NCI-H1092 treated with DMSO at 0.1 percent for 48 hours (cell line): ENCODE measurements at places on chromosomes 7 and 10.

DNA sequence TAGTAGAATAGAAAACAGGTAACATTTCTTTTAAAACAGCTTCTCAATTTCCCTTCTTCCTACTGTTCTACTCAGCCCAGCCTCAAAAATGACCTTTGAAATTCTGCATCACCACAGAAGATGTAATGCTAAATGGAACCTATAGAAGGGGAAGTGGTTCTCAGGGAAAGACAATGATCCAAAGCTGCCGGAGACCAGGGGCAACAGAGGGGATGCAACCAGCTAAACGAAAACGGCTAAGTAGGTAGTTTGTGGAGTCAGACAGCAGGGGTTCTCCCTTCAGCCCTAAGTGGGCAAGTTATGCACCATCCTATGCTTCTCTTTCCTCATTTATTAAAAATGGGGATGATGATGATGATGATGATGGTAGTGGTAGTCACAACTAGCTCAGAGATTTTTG, 214.3 kb downstream of the ELMO1 start:
- no peak for DNase-seq

- DNase-seq: peak; percentile 10
Measured at GRCh38 chr10:73095481-73096021, 1.1 kb downstream of the P4HA1 start.

GRCh38 chr10:76150139-76150875, 718.9 kb downstream of the LRMDA start:
- no peak for DNase-seq

DNA sequence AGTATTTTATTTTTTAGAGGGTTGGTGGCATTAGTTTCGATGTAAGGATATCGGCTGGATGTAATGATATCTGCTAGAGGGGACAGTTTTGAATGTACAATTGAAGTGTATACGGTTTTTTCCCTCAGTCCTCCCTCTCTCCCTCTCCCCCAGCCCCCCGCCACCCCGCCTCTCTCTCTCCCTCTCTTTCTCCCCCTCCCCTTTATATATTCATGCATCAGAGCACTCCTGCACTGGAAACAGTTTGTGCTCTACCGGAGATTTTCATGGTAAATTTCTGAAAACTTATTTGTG, 1.6 kb downstream of the GLCCI1 start:
- peak; percentile 86 for DNase-seq

- DNase-seq: no peak
Measured at GRCh38 chr10:103786020-103786419, 69.4 kb downstream of the SH3PXD2A start.

DNA sequence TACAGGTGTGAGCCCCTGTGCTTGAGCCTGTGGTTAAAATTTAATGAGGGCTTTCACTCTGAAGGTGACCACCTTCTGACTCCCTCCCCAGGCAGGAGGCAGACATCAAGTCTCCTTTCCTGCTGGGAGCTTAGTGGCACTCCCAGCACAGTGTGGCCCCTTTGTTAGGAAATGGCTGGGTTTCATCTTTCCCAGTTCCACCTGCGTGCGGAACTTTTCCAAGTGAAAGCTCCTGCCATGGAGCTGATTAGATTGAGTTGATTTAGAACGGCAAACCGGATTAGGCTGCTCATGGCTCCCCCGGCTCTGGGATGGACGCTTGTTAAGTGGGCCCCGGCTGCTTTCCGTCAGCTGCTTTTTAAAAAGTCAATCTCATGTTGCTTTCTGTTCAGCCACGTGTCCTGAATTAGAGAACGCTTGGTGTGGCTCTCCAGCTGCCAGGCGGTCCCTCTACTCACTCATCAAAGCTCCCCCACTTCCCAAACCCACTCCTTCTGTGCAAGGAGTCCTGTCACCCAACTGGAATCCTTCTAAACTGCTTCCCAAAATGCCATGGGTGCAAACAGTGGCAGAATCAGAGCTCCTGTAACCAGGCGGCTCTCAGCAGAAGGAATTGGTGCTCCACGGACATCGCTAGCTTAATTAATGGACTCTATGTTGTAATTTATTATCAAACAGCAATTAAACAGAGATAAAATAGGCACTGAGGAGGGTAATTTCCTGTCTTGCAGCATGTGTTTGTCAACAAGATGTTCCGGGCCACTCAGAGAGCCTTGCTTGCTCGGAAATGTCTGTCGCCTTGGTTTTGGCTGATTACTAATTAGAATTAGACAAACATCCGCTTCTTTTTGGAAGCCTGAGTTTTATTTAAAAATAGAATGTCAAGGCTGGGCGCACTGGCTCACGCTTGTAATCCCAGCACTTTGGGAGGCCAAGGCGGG, 551.2 kb downstream of the GALNT17 start:
- no peak for DNase-seq

GRCh38 chr10:52779541-52780390, 7.2 kb upstream of the MBL2 start:
- DNase-seq: no peak

GRCh38 chr7:41007351-41007751, 695.5 kb downstream of the INHBA start:
- DNase-seq: no peak

GRCh38 chr7:33093266-33093665, 15.9 kb downstream of the RP9 start:
- no peak for DNase-seq

DNA sequence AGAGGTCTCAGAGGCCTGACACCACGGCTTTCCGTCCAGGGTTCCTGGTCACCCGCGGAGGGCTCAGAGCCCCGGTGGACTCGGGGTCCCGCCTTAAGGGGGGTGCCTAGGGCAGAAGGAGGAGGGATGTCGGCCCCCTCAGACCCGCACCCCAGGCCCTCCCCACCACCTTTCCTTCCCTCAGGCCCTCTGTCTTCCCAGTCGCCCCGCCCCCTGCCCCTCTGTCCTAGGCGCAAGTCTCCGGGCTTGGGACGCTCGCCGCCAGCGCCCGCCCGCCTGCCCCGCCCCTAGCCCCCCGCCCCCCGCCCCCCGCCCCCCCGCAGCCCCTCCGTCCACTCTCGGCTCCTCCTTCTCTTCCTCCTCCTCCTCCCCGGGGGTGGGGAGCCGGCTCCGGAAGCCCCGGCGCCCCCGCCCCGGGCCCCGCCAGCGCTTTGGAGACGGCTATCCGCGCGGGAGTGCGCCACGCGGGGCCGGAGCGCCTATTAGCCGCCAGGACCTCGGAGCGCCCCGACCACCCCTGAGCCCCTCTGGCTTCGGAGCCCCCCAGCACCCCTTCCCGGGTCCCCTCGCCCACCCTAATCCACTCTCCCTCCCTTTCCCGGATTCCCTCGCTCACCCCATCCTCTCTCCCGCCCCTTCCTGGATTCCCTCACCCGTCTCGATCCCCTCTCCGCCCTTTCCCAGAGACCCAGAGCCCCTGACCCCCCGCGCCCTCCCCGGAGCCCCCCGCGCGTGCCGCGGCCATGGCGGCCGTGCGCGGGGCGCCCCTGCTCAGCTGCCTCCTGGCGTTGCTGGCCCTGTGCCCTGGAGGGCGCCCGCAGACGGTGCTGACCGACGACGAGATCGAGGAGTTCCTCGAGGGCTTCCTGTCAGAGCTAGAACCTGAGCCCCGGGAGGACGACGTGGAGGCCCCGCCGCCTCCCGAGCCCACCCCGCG, at the start of gene AEBP1:
AEBP1 (plus strand) TSS at position 423 of the 937 bp plus-strand sequence; CDS start at position 744, 321 bp downstream.
- DNase-seq: no peak

- no peak for DNase-seq
Measured at GRCh38 chr7:105204520-105204919, 184.2 kb downstream of the SRPK2 start.

GRCh38 chr7:36742911-36743775, 18.8 kb upstream of the AOAH start:
- no peak for DNase-seq

- DNase-seq: no peak
Measured at GRCh38 chr10:89120931-89121763, 86.0 kb downstream of the CH25H start.

DNA sequence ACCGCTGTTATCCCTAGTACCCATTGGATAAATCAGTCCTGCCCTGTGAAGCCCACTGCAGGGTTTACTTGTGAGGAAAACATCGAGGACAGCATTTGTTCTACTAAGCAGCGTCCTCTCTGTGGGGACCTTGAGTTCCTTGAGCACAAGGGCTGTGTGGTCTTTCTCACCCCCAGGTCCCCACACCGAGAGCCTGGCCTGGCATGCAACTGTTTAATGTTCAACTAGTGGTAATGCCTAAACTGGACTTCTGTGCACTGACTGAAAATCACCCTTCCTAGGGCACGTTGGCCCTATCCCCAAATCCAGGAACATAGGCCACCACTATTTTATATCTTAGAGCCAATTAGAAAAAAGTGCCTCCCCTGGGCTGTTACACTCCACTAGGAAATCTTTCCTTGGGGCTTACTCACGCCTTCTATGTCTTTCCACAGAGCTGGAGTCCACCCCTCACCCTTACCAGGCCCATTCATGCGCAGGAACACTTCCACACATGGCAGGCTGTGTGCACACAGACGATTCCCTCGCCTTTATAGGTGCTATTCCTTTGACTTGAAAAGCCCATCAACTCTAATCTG, 1.7 kb upstream of the TMEM213 start:
- no peak for DNase-seq

- no peak for DNase-seq
Measured at GRCh38 chr10:29736366-29737073, 101.7 kb upstream of the SVIL start.

- no peak for DNase-seq
Measured at GRCh38 chr10:24242562-24242961, 33.6 kb downstream of the KIAA1217 start.

DNA sequence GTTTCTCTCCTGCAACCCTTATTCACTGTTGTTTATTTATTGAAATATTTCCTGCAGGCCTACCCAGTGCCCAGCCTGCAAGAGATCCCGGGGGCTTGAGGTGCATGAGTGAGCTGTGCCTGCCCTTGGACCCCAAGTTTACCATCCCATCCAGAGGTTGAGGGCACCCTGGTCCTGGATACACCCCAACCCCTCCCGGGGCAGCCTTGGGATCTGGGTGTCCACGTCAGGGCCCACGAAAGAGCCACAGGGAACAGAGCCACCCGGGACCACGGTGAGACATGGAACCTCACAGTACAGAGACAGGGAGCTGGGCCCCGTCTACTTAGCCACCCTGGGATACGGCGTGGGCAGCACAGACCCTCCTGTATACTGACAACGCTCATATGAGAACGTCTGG, 28.8 kb upstream of the PDGFA start:
- DNase-seq: no peak

GRCh38 chr10:88058750-88059149, 195.3 kb downstream of the PTEN start:
- DNase-seq: no peak

DNA sequence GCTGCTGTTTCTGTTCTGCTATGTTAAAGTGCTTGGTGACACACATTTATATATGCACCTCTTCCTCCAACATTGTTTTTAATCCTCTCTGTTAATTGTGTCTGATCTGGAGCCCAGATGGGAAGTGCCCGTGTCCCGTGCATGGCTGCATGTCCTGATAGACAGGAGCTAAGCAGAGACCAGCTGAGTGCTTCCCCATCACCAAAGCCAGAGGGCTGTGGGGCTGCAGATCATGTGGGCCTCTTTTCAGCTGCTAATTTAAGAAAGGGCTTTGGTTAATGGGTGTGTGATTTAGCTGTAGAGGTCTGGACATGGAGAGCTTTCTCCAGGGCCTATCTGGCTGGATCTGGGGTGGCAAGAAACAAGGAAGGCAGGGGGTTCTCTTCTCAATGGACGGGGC, 96.5 kb upstream of the NPS start:
- peak; percentile 12 for DNase-seq

DNA sequence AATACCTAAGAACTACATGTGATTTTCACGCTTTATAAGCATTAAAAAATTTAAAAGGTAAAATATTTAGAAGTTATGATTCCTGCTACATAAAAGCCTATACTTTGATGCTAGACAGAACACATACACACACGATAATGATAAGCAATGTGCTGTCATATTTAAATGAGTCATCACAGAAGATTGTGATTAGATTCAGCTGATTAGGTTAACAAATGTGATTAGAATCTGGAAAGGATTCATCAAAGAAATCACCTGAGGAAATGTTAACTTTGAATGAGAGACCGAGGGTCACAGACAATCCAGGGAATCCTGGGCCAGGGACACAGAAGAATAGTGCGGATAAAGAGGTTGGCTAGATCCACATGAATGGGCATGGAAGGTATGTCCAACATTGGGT, 42.0 kb upstream of the CYP2C18 start:
- no peak for DNase-seq

- DNase-seq: no peak
Measured at GRCh38 chr7:143451122-143451521, 7.9 kb downstream of the TAS2R60 start.

- DNase-seq: no peak
Measured at GRCh38 chr10:92757066-92757710, 67.4 kb downstream of the HHEX start.

DNA sequence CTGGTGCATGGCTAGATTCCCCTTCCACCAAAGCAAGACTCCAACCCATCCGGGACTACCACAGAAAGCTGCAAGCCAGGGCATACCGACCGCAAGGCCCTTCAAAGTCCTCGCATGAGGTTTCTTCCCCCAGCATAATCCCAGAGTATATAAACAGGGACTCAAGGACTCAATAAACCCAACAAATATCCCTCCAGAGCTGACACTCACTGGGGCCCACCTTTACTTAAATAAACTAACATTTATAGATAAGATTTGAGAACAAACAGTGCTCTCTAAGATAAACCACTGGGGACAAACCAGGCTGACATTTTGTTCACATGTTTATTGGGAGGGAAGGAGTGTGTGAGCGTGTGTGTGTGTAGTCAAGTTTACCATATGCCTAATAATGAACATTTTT, 138.2 kb downstream of the ADAM12 start:
- no peak for DNase-seq

DNA sequence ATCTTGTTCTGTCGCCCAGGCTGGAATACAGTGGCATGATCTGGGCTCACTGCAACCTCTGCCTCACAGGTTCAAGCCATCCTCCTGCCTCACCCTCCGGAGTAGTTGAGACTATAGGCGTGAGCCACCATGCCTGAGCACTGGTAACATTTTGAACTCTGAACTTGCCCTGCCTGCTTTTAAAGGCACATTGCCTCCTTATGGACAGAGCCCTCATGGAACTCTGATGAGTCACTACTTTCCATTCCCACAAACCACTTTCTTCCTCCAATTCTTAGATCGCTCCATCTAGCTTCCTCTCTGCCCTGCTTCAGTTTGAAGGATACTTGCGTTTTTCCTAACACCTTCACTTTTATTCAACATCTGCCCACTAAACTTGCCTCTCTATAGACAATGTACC, 38.1 kb downstream of the PRPS1L1 start:
- no peak for DNase-seq

- no peak for DNase-seq
Measured at GRCh38 chr10:20502903-20503585, 394.1 kb downstream of the NEBL start.

GRCh38 chr10:11730779-11731178, 11.4 kb upstream of the ECHDC3 start:
- DNase-seq: no peak

- peak; percentile 57 for DNase-seq
Measured at GRCh38 chr7:129949292-129950133, 3.2 kb downstream of the UBE2H start.
